Activated naive CD8-positive, alpha-beta T cell treated with anti-CD3 and anti-CD28 coated beads, Interleukin-2, amount 50 U/mL, for 24 hours (primary cell): ENCODE measurements at places on chromosomes 5 and 9.

GRCh38 chr9:108443741-108444140 is 412.0 kb downstream of the ACTL7B start:
- no peak for DNase-seq

GRCh38 chr9:32877103-32877502 is 93.8 kb downstream of the TMEM215 start:
- no peak for DNase-seq

- no peak for DNase-seq
Observed at GRCh38 chr5:168974082-168974481, 326.9 kb downstream of the SLIT3 start.

DNA sequence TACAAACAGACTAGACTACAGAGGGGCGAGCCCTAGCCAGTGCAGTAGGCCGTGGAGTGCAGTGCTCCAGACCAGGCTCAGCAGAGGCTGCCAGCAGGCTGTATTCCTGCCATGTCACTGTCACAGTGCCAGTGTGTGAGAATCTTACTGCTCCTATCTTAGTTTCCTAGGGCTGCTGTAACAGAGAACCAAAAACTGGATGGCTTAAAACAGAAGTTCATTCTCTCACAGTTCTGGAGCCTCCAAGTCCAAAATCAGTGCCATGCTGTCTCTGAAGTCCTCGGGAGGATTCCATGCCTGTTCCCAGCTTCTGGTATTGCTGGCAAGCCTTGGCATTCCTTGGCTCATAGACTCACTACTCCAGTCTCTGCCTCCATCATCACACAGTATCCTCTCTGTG is 75.0 kb upstream of the SAP30L start:
- no peak for DNase-seq

DNA sequence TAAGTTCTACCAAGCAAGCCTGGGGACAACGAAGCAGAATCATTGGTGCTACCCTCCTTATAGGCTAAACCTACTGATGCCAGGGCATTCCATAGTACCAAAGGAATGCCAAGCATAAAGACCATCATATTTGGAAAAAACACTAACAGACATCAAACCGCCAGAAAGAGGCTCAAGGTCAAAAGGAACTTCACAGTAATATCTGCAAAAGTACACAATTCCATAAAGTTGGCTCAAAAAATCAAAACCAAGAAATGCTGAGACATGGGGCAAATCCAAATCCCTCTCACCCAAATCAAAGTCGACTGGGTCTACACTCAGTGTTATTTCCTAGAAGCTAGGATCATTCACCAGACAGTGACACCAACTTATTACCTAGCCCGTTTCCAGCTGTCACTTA is 3.4 kb downstream of the VCP start:
- DNase-seq = no peak

- no peak for DNase-seq
Observed at GRCh38 chr5:112014783-112015395, 257.9 kb upstream of the NREP start.

- peak; percentile 93 for DNase-seq
Observed at GRCh38 chr5:68433923-68434879, 218.6 kb downstream of the PIK3R1 start.

DNA sequence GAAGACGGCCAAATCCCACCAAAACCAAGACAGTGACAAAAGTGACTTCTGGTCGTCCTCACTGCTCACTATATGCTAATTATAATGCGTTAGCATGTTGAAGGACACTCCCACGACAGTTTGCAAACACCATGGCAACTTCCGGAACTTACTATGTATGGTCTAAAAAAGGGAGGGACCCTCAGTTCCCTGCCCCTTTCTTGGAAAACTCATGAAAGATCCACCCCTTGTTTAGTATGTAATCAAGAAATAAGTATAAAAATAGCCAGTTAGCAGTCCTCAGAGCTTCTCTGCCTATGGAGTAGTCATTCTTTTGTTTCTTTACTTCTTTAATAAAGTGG is 9.5 kb downstream of the FCN2 start:
- DNase-seq = no peak

- DNase-seq = no peak
Observed at GRCh38 chr9:116070256-116070914, 83.2 kb upstream of the PAPPA start.

GRCh38 chr5:121296356-121296755 is 555.3 kb upstream of the FTMT start:
- DNase-seq = no peak

- DNase-seq = no peak
Observed at GRCh38 chr9:134495881-134496412, 145.7 kb upstream of the COL5A1 start.

GRCh38 chr5:154086641-154087040 is 47.9 kb downstream of the MFAP3 start:
- DNase-seq = no peak

GRCh38 chr5:105460721-105461120 is 1898.1 kb upstream of the NUDT12 start:
- DNase-seq = no peak

DNA sequence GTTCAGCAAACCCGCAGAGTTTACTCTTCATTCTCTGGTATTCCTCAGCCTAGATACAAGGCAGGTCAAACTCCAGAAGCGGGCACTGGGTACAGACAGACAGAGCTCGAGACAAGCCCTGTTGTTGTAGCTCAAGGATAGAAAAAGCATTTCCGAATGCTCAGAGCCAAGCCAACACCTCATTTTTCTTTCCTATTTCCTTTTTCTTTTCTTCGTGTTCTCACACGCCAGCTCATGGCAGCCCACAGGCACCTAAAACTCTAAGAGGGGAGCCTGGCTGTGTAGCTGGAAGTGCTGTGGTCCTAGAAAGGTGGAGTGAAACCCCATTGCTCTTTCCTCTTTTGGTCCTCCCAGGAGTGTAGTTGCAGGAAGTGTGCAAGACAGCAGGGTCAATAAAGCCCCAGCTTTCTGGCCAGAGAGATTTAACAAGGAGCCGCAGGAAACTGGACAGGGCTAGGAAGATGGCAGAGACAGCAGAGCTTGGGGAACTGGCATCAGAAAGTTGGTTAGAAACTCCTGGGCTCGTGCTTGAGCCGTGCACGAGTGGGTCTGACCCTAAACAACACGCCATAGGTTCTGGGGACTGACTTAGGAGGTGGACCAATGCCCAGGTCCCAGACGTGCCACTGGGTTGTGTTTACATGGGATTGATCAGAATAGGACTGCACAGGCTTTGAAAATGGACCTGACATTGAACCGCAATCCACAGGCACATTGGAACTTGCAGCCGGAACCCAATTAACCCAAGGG is 41.6 kb downstream of the ADAMTS2 start:
- no peak for DNase-seq

DNA sequence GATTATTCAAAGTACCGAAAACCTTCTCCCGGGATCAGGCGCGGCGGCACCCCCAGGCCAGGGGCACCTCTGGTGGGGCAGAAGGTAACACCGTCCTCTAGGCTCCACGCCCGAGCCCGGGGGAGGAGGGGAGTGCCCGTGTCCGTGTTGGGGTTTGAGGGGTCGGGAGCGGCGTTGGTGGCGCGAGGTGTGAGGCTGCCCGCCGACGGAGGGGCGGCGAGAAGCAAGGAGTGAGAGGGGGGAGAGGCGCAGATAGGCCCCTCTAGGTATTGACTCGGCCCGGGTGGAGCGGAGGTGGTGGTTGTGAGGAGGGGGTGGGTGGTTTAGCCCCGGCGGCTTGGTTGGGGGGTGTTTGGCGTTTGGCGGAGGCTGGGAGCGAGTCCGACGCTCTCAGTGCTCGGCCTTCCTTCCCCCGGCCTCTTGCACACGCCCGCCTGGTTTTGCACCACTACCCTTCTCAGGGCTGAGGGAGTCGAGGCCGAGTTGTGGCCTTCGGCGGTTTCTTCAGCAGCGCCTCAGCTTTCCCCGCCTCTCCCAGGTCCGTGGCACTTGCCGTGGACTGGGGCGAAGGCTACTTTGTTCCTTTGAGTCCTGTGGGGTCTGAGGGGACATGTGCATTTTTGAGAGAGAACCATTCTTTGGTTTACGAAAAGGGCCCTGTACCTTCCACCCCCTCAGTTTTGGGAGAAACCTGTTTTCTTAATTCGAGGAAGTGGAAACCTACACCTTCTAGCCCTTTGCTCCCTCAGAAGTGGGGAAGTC is 450 bp downstream of the GPBP1 start:
- DNase-seq = peak; percentile 47

DNA sequence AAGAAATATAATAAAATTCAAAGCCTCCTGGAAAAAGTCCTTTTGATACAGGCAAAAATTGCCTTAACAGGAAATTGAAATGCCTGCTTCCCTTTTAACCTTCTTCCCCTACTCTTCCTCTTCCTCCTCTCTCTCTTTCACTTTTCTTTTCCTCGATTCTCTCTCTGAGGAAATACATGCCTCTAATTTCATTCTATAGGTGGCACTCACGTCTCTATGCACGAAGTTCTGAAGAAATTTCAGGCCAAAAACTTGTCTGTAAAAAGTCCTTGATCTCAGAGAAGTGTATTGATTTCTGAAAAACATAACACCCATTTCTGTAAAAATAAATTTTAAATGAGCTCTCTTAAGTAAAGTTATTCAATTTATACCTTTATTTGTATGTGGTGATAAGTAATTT is 371.7 kb upstream of the IRX4 start:
- DNase-seq = no peak

GRCh38 chr5:77367741-77368140 is 124.4 kb downstream of the WDR41 start:
- DNase-seq = peak; percentile 20

DNA sequence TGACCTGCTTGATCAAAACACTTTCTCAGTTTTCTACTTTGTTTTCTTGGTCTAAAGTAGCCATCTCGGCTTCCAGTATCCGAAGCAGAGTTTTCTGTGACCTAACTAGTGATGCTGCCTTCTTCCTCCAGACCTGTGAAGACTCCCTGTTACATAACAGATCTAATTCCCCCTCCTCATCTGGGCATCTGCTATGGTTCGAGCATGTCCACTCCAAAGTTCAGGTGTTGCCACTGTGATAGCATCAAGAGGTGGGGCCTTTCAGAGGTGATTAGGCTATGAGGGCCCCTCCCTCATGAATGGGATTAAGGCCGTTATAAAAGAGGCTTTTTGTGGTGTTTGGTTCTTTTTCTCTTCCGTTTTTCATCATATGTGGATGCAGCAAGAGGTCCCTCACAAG is 20.3 kb downstream of the TTC23L start:
- no peak for DNase-seq

DNA sequence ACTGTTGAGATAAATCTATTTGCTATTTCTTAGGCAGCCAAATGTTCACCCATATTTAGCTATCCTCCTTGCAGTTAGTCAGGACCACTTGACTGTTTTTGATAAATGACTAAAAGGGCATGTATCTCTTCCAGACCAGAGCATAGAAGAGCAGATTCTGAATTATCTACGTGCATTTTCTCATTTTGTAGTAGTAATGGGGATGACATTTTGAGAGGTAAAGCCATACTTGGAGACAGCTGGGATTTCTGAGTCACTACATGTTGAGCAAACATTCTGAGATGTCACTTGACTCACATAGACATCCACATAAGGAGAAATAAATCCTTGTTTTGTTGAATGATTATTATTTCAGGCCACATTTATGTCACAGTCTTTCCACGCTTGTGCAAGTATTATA is 297.6 kb downstream of the CDH10 start:
- DNase-seq = no peak

DNA sequence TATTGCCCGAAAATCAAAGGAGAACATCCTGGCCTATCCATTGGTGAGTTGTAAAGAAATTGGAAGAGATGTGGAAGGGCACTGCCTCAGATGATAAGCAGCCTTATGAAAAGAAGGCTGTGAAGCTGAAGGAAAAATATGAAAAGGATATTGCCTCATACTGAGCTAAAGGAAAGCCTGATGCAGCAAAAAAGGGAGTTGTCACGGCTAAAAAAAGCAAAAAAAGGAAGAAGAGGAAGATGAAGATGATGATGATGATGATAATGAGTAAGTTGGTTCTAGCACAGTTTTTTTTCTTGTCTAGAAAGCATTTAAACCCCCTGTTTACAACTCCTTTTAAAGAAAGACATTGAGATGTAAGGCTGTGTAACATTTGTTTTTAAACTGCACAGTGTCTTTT is 59.8 kb upstream of the ZBED3 start:
- DNase-seq = no peak

DNA sequence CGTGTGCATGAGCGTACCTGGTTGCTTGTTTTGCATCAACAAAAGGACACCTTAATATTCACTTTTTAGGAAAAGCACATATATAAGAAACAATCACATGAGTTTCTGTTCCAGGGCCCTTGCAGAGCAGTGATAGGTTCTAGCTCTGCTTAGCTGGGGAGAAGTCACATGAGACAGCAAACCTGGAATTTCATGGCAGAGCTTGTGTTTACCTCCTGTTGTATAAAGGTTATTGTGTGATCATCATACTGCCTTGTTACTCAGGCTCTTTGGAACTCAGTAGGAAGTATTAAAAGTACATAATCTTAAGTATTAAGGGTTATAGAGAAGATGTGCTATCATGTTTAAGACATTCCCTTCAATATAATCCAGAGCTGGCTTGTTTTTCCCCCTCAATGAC is 18.0 kb upstream of the VLDLR start:
- no peak for DNase-seq

- DNase-seq = no peak
Observed at GRCh38 chr9:27162045-27162444, 53.0 kb downstream of the TEK start.

DNA sequence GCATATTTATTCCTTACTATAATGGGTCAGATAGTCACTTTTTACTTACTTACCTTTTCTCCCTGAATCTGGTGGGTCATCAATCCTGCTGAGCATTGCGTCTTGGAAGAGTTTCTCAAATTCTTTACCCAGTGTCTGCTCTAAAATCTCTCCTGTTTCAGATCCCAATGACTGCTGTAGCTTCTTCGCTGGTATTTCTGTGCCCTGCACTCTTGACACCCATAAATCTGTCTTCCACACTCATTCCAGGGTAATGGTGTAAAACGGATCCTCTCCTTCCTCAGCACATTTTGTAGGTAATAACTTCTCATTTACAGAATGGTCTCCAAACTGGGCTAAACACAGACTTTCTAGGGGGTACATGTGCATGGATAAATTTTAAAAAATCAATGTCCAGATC is 407.4 kb downstream of the DMAC1 start:
- DNase-seq = no peak

- no peak for DNase-seq
Observed at GRCh38 chr5:149174847-149175234, 33.5 kb downstream of the ABLIM3 start.

- DNase-seq = no peak
Observed at GRCh38 chr5:172417983-172418630, 36.2 kb downstream of the SH3PXD2B start.

GRCh38 chr5:151359391-151359790 is 12.0 kb upstream of the SLC36A2 start:
- no peak for DNase-seq

DNA sequence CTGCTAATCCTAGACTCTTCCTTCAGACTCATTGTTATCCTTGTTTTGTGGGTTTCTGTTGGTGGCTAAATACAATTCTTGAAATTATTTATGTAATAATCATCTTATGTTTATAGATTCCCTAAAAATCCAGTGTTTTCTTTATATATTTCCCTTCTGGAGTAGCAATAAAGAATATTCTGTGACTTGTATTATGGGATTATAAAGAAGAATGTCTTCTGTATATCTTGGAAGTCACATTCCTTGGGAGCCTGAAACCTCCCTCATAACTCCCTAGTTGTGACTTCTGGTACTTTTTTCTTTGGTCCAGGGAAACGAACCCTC is 356.1 kb downstream of the TMEM167A start:
- DNase-seq = no peak
